Occipital lobe (tissue), 3 donors: ENCODE measurements at places on chromosomes 5 and 9. TPM values are rescaled to one million over a fixed set of nuclear protein-coding genes. Genes with fewer than 3 reads are reported as not detected.

Gene PCDHAC2
- total RNA-seq, result 33.5 TPM

Gene CCDC187
- under 0.01 TPM for total RNA-seq

Gene LTC4S
- total RNA-seq, result 1.7 TPM

Gene MRPL22
- 42.1 TPM for total RNA-seq

Gene SPINK4
- not detected for total RNA-seq

Gene CDK5RAP2
- 26.8 TPM for total RNA-seq

Gene ARHGEF37
- 1.4 TPM for total RNA-seq

Gene RNF183
- total RNA-seq, result not detected

Gene TMEM267
- total RNA-seq, result 14.0 TPM

Gene LRRC19
- total RNA-seq, result not detected

Gene TAF11L5
- total RNA-seq, result not detected

Gene YIPF5
- 81.7 TPM for total RNA-seq

Gene IRX2
- total RNA-seq, result not detected

Gene OLFM1
- 77.8 TPM for total RNA-seq

Gene MINAR2
- total RNA-seq, result not detected

Gene BAAT
- total RNA-seq, result 0.31 TPM

Gene TNFSF15
- total RNA-seq, result 0.16 TPM

Gene CSNK1A1
- total RNA-seq, result 520 TPM

Gene LCN1
- total RNA-seq, result not detected

Gene ASS1
- 9.8 TPM for total RNA-seq

Gene PCSK5
- total RNA-seq, result 16.5 TPM

Gene GPR151
- total RNA-seq, result 0.31 TPM

Gene PDE8B
- total RNA-seq, result 5.3 TPM

Gene OSTF1
- total RNA-seq, result 20.1 TPM

Gene TMEM215
- total RNA-seq, result 1.1 TPM

Gene GABRB2
- total RNA-seq, result 98.1 TPM

Gene GABRG2
- total RNA-seq, result 37.4 TPM

Gene AFAP1L1
- 3.7 TPM for total RNA-seq

Gene IRF1
- 2.0 TPM for total RNA-seq

Gene RHOBTB3
- total RNA-seq, result 348 TPM

Gene C1QTNF3
- total RNA-seq, result 11.7 TPM

Gene SLC45A2
- 0.16 TPM for total RNA-seq

Gene WDR31
- 1.7 TPM for total RNA-seq

Gene MYOZ3
- total RNA-seq, result 1.7 TPM

Gene DDX4
- total RNA-seq, result not detected

Gene CDC20B
- total RNA-seq, result 0.78 TPM
